ENCODE measurements at places on chromosomes 7 and 10.
A peak's percentile ranks its signal among the peaks of the same experiment; 100 is the strongest.

- no peak for DNase-seq
These were observed 562.2 kb upstream of the FOXK1 start for GRCh38 chr7:4119848-4120247.

DNA sequence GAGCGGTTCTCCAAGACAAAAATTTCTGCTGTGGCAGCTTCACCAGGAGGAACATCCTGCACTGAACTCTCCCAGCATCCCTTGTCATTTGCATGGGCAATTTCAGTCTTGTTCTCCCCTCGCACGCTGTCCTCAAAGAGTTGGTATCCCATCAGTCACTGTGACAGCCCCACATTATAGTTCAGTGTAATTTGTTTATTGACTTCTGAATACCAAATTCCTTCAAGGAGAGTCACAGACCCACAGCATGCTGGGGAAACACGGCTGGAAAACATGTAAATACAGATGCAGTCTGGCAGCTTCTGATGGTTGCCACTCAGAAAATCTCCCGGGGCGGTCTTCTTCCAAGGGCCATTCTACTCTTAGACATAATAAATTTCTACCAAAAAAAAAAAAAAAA lies 151.0 kb upstream of the NEBL start:
- no peak for DNase-seq

DNA sequence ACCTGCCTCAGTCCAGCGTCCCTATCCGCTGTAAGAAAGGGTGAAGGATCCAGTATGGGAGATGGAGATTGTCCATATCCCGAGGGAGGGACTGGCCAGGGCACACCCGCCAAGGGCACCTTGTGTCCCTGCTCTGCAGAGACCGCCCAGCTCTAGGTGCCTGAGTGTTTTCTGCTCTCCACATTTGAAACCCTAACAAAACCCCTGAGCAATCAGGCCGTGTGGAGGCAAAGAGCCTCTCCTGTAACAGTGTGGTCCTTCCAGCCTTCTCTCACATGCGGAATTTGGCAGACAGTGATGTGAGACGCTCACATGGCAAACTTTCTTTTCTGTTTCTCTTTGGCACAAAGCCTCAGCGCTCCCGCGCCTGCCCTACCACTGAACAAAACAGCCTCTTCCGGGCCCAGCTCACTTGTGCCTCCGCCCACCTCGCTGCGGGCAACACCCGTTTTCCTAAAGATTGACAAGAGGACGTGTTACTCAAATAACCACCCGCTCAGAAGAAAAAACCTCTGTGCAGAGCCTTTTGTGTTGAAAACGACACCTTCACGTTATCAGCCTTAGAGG lies 514.8 kb downstream of the DNAJB6 start:
- DNase-seq: no peak

GRCh38 chr10:102102421-102102820 lies 17.7 kb downstream of the LDB1 start:
- DNase-seq: no peak

GRCh38 chr7:111741811-111742240 lies 179.5 kb upstream of the IMMP2L start:
- DNase-seq: peak; percentile 51

- DNase-seq: peak; percentile 35
These were observed 9.2 kb upstream of the NT5C2 start for GRCh38 chr10:103202319-103202718.

GRCh38 chr7:113392421-113392820 lies 274.1 kb upstream of the SMIM30 start:
- DNase-seq: no peak

GRCh38 chr10:108574233-108574632 lies 1349.1 kb downstream of the XPNPEP1 start:
- DNase-seq: no peak

DNA sequence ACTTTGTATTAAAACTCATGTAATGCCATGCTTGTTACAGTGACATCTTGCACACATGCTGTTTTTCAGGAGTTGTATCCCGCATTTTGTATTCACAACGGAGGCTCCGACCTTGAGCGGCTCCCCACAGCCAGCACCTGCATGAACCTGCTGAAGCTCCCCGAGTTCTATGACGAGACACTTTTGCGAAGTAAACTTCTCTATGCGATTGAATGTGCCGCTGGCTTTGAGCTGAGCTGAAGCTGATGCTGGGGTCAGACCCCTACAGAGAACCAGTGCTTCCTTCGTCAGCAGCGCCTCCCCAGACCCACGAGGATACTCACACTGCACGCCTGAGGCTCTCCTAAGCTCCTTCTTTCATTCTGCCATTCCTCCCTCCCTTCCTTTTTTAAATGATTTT lies 69.3 kb upstream of the DNAJB6 start:
- no peak for DNase-seq

DNA sequence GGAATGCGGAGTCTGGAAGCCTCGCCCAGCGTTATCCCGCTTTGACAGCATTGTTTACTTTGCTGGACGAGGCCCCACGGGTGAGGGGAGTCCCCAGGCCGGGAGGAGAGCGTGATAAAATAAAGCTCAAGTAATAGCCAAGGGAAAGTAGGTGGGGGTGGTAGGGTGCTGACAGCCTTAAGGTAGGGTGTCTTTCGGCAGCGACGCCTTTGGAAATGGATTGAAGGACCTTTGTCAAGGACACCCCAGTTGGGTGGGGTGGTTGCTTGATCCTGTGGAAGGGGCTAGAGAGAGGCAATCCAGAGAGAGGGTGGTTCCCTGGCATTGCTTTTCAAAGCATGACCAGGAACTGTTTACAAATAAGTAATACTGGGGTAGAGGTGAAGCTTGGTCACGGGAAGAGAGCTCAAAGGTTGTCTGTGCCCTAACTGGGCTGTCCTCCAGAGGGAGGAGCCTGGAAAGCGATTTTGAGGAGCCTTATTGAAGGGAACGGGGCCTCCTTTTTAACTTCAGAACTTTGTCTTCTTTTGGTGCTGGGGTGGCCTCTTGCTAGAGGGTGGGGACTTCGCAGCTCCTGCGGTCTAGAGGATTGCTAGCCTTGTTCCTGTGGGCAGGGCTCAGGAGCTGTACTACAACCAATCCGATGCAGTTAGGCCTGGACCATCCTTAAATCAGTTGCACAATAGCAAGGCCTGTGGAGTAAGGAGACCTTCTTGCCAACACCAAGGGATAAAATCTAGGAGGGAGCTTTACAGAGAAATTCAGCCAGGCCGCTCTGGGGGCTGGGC lies 1.3 kb downstream of the EIF4EBP2 start:
- DNase-seq: peak; percentile 99

- peak; percentile 14 for DNase-seq
These were observed 29.0 kb downstream of the GSTO2 start for GRCh38 chr10:104297697-104298660.

GRCh38 chr7:4875391-4875790 lies 8.1 kb downstream of the RADIL start:
- no peak for DNase-seq

DNA sequence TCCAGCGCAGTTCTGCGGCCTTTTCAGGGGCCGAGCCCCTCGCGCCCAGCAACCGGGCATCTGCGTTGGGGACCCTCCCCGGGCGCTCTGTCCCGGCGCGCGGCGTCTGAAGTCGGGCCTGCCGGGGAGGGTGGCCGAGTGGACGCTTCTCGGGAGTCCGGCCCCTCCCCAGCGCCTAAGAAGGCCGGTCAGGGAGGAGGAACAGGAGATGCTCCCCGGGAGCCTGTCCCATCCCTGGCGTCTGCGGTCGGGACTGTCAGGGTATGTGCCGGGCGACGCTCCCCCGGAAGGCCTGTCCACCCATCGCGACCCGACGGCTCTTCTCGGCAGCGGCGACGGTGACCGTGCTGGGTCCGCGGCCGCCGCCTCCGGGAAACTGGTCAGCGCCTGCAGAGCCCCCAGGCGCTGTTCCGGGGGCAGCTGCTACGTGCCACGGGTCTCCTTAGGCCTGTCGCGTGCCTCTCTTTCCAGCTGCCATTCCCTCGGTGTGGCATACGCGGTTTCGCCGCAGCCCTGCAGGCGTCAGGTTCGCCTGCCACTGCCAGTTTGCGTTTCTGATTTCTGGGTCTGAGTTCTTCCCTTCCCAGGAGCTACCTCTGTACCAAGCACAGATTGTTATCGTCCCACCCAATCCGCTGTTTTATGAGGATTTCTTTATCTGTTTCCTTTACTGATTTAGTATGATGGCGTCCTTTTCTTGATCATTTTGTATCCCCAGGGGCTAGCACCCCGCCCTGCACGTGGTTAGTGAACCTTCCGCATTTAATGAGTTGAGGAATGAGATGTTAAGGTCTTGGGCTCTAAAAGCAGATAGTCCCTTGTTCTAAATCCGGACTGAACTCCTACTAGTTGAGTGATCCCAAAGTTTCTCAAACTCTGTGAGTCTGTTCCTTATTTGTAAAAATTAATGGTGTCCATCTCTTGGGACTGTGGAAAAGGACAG lies 782 bp downstream of the IFIT5 start:
- DNase-seq: peak; percentile 45

DNA sequence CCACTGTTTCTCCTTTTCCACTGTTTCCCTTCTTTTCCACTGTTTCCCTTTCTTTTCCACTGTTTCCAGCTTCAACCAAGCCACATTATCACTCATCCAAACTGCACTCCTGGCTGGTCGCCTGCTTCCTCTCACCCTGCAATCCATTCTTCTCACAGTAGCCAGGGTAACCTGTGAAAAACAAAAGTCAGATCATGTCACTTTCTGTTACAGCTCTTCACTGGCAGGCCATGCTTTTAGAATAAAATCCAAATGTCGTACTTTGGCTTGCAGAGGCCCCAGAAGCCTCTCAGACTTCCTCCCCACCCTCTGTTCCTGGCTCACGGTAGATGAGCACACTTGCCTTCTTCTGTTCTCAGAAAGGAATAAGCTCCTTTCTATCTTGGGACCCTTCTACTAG lies 33.9 kb downstream of the STARD3NL start:
- DNase-seq: no peak

DNA sequence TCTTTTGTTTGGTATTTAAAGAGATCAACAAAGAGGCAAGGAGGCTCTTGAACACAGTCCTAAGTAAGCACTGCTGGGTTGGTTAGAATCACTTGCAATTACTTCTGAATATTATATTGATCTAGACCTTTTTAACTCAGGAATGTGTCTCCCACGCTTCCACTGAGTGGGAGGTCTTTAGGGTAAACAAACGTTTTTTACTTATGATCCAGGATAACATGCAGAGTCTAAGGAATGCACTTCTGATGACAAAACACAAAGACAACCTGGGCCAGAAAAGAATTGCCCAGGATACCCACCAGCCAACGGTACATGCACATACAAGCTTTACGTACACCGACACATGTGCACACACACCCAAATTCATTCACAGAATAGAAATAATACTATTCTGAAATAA lies 626.9 kb downstream of the PARD3 start:
- DNase-seq: no peak

GRCh38 chr10:121285406-121286196 lies 312.6 kb downstream of the FGFR2 start:
- no peak for DNase-seq

DNA sequence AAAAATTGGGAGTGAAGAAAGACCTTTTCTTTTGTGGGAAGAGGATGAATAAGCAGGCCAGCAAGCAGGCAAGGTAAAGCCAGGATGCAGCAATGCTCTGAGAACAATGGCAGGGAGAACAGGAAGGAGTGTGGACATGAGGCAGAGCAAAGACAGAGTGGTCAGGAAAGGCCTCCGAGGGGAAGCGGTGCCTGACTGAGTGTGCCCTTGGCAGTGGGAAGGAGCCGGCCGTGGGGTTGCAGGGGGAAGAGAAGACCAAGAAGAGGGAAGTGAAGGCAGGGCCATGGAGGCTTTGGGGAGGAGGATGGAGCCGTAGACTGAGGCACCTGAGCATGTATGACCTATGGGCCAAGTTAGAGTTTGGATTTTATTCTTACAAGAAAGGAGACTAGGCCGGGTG lies 21.9 kb upstream of the ZNF212 start:
- no peak for DNase-seq

DNA sequence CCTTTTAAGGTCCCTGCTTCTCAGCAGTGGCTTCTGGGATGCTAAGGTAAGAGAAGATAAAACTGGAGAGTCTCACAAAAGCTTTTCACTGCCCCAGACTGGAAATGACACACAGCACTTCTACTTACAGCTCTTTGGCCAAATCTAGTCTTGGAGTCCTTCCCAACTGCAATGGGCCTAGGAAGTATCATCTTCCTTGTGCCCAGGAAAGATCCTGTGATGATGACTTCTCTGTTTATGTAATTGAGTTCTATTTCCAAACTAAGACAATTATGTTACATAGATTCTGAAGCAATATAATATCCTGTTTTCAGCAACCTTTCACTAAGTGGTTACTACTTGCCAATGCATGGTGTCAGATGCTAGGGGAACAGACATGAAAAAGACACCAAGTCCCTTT lies 234.1 kb downstream of the PTEN start:
- DNase-seq: peak; percentile 93

DNA sequence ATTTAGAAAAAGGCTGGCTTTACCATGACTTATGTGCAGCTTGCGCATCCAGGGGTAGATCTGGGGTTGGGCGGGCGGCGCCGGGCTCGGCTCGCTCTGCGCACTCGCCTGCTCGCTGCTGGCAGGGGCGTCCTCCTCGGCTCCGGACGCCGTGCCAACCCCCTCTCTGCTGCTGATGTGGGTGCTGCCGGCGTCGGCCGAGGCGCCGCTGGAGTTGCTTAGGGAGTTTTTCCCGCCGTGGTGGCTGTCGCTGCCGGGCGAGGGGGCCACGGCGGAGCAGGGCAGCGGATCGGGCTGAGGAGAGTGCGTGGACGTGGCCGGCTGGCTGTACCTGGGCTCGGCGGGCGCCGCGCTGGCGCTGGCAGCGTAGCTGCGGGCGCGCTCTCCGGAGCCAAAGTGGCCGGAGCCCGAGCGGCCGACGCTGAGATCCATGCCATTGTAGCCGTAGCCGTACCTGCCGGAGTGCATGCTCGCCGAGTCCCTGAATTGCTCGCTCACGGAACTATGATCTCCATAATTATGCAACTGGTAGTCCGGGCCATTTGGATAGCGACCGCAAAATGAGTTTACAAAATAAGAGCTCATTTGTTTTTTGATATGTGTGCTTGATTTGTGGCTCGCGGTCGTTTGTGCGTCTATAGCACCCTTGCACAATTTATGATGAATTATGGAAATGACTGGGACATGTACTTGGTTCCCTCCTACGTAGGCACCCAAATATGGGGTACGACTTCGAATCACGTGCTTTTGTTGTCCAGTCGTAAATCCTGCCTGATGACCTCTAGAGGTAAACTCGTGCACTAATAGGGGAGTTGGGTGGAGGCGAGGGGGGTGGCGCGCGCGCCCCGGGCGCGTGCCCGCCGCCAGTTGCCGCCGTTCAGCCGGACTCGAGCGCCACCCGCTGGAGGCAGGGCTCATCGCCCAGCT lies at the start of gene HOXA5:
Gene HOXA5 (minus strand): TSS at position 659 of the 927 bp plus-strand sequence. CDS start 74 bp downstream, at position 585.
- no peak for DNase-seq

- DNase-seq: no peak
These were observed 202.0 kb upstream of the SEMA3C start for GRCh38 chr7:81120803-81121202.
